ENCODE measurements at places on chromosomes 5 and 9.

DNA sequence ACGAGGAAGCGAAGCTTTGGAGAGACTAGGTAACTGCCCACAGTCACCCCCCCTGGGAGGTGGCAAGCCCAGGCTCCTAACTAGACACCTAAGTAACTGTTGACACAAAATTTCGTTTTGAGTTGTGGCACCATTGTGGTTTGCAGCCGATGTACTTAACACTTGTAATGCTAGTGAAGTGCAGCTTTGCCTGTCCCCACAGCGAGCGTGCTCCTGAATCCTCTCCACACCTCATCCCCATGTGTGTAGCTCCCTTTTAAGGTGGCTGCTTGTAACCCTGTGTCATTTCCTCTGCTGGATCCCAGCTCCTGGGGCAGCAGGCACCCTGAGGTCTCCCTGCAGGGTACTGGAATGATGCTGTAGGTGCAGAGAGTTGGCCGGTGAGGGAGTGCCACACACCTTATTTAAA lies 114.9 kb downstream of the TRIO start:
- DNase-seq, result no peak

- no peak for DNase-seq
These were observed 592.3 kb downstream of the MAT2B start for GRCh38 chr5:164097749-164098148.

- DNase-seq, result no peak
These were observed 1.3 kb downstream of the GADD45G start for GRCh38 chr9:89606049-89606623.

- no peak for DNase-seq
These were observed 44.0 kb upstream of the SVEP1 start for GRCh38 chr9:110623462-110624025.

- no peak for DNase-seq
These were observed 44.7 kb upstream of the HMGCS1 start for GRCh38 chr5:43357878-43358281.

GRCh38 chr5:31459594-31459993 lies 72.3 kb downstream of the DROSHA start:
- no peak for DNase-seq

- DNase-seq, result no peak
These were observed 291.2 kb downstream of the BRINP1 start for GRCh38 chr9:119078015-119078414.

- no peak for DNase-seq
These were observed 99.8 kb downstream of the TLE4 start for GRCh38 chr9:79671558-79671957.

GRCh38 chr5:112106878-112107277 lies 312.2 kb downstream of the EPB41L4A start:
- DNase-seq, result no peak

GRCh38 chr5:148956477-148957385 lies 106.1 kb downstream of the SH3TC2 start:
- no peak for DNase-seq

DNA sequence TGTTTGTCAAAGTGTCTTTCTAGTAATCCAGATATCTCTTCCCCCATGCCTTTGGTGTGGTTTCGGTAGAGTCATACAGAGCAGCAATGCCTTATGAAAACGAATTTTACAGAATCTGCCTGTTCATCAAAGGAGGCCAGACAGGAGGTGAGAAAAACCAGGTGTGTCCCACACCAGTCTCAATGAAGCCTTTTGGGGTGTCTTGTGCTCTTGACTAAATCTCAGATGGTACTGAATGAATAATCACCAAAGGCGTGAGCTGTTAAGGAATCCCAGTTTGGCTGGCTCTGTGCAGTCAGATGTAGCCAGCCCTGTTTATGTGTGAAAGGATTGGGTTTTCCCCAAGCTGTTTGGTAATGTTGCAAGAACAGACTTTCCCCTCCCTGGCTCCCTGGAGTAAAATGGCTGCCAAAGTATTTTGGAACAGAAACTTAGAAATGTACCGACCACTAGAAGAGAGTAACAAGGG lies 70.8 kb upstream of the CDKN2B start:
- DNase-seq, result no peak

GRCh38 chr9:37377688-37378612 lies 44.5 kb upstream of the GRHPR start:
- DNase-seq, result no peak

- DNase-seq, result no peak
These were observed 11.1 kb downstream of the FTMT start for GRCh38 chr5:121862801-121863200.

DNA sequence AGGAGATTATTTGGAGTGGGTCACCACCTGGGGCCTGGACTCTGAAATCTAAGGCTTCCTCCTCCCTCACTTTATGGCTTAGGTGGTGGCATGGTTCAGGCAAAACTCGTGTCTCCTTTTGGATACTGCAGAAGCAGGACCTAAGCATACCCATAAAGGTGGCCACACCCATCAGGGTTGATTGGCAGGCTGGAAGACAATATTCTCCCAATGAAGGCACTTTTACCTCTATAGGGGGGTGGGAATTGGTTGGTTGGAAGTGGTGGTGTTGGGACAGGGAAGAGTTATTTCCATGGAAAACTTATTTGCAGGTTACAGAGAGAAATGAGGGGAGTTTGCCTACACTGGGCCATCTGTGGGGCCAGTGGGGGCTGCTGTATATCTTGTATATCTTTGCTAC lies 39.7 kb downstream of the CNOT6 start:
- no peak for DNase-seq

GRCh38 chr5:102545175-102545574 lies 46.4 kb upstream of the SLCO6A1 start:
- DNase-seq, result no peak

GRCh38 chr9:83271665-83272071 lies 208.7 kb upstream of the RASEF start:
- no peak for DNase-seq

- no peak for DNase-seq
These were observed 65.9 kb downstream of the ARHGAP26 start for GRCh38 chr5:142836048-142836447.

Data from cortex of kidney (tissue), 1 donor.